ENCODE measurements at places on chromosomes 7 and 10. TPM values are rescaled to one million over a fixed set of nuclear protein-coding genes. Genes with fewer than 3 reads are reported as not detected.

The CCL24 gene
- not detected for total RNA-seq

The HTR5A gene
- total RNA-seq: not detected

The C10orf53 gene
- total RNA-seq: not detected

The LIPM gene
- total RNA-seq: not detected

The DPCD gene
- total RNA-seq: 2.9 TPM

The ALOX5 gene
- total RNA-seq: 13.4 TPM

The SYPL1 gene
- 42.1 TPM for total RNA-seq

The TEX36 gene
- not detected for total RNA-seq

The CRHR2 gene
- total RNA-seq: not detected

The SUGCT gene
- 0.15 TPM for total RNA-seq

The BLNK gene
- total RNA-seq: not detected

The ADAM12 gene
- not detected for total RNA-seq

The ATG9B gene
- 15.7 TPM for total RNA-seq

The MACROH2A2 gene
- 4.4 TPM for total RNA-seq

The CC2D2B gene
- total RNA-seq: not detected

The TUBAL3 gene
- not detected for total RNA-seq

The CAMK1D gene
- 11.7 TPM for total RNA-seq

The TMEM209 gene
- 35.9 TPM for total RNA-seq

The UCN3 gene
- total RNA-seq: not detected

The MARVELD1 gene
- total RNA-seq: 2.7 TPM

The FAM25C gene
- not detected for total RNA-seq

The CEP41 gene
- total RNA-seq: 13.3 TPM

The NODAL gene
- total RNA-seq: 0.26 TPM

The GBX1 gene
- total RNA-seq: not detected

The DBF4 gene
- total RNA-seq: 51.6 TPM

The FAM180A gene
- total RNA-seq: not detected

The TWIST1 gene
- total RNA-seq: 0.20 TPM

The MCM10 gene
- 30.4 TPM for total RNA-seq
